ENCODE measurements at places on chromosomes 2 and 18.

DNA sequence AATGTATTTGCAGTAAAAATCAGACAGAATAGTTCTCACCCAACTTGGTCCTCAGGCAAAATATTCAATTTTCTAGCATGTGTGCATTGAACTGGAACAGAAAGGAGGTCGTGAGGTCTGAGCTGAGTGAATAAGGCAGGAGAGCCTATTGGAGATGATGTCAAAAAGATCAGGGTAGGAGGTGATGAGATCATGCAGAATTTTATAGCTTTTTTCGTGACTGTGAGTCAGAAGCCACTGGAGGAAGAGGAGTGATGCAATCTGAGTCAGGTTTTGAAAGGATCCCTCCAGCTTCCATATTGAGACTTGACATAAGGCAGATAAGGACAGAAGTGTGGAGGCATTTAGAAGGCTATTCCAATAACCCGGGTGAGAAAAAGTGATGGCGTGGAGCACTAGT lies 299.5 kb upstream of the SOX11 start:
- no peak for DNase-seq

- no peak for DNase-seq
These were observed 25.4 kb downstream of the NPAS2 start for GRCh38 chr2:100845141-100845991.

DNA sequence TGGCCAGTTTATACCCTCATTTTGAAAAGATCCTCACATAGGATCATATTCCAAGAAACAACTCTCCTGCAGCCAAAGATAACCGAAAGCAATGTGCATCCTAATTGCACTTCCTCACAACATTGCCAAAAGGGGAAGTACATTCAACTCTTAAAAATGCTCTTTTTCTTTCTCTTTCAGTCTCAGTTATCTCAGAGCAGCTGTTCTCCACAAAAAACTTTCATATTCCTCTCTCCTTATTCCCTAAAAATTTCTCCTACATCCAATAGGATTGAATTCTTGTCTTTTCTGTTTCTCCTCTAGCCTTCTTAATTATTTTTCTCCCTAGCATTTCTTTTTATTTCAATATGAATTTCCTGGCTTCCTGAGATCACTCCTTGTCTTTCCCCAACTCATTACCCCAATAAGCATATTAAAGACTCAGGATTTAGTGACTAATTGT lies 7.4 kb upstream of the VRK2 start:
- DNase-seq = no peak

- no peak for DNase-seq
These were observed 199.1 kb upstream of the SLC14A2 start for GRCh38 chr18:45416168-45416567.

GRCh38 chr2:160387558-160388262 lies 105.9 kb downstream of the RBMS1 start:
- DNase-seq = no peak

GRCh38 chr18:23243178-23243577 lies 107.9 kb downstream of the CABLES1 start:
- no peak for DNase-seq

DNA sequence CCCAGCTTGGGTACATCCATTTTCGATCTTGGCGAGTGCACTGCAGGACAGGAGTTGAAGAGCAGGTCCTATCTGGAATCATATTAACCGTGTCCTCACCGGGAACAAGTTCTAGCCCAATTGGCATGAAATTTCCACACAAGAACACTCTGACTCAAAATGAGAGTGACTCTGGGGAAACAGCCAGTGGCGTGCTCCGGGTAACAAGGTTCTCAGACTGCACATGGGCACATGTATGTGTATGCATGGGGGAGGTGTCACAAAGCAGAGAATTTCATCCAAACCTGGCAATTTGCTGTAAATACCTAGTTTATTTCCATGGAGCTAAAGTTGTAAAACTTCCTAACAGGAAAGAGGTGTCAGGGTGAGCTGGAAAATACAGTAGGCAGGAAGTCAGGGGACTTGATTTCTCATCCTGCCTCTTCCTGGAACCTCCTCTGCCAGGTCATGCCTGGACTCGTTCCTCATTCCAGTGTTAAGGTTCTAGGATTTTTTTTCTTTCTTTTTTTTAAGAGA lies 1.7 kb downstream of the TUBB6 start:
- DNase-seq = no peak

DNA sequence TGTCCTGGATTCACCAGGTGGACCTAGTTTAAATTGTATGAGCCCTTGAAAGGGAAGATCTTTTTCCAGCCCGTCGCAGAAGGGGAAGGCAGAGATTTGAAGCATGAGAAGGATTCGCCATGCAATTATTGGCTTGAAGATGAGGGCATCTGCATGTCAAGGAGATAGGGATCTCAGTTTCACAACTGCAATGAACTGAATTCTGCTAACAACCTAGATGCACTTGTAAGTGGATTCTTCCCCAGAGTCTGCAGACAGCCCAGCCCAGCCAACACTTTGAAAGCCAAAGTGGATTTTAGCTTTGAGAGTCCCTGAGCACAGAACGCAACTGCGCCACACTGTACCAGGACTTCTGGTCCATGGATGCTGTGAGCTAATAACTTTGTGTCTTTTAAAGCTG lies 286.0 kb downstream of the TSN start:
- DNase-seq = no peak

- no peak for DNase-seq
These were observed 5.6 kb downstream of the REL start for GRCh38 chr2:60886991-60887390.

DNA sequence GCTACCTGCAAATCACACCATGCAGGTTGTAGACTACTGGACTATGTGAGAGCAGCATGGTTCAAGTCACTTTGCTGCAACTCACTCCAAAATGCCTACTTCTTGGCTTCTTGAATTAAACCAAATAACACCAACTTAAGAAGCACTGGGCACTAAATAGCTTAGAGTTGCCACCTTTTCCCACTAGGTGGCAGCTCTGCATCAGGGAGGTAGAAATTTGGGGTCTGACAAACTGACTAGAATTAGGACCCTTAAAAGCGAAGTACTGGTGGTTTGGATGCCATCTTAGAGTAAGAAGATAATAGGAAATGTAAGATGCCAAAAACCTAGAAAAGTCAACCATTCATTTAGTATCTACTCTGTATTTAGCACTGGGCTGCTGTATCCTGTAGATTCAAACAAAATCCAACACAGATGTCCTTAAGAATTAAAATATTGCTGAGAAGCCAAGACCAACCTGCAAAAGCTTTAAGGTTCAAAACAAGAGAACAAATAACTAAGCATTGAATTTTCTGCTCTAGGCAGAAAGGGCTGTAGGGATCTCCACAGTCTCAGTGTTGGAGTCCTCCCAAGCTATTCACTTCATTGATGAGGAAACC lies 65.5 kb downstream of the CCBE1 start:
- no peak for DNase-seq

- DNase-seq = no peak
These were observed 256.5 kb downstream of the TPGS2 start for GRCh38 chr18:36572135-36572856.

DNA sequence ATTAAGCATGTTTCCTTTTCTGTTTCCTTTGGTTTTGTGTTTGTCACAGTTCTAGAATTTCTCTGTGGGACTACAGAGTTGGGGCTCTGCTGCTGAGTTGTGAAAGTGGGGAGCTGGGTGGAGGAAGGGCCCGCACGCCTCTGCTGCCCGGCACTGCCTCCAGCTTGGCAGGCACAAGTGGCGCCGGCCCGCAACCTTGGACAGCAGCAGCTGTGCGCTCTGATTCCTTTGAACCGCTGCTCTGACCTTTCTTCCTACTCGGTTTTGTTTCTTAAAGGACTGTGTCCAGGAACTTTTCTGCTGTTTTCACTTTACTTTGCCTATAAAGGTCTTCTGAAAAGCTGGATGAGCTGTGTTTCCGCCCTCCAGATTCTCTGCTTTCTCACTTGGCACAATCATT lies 137.6 kb upstream of the ALPP start:
- no peak for DNase-seq

DNA sequence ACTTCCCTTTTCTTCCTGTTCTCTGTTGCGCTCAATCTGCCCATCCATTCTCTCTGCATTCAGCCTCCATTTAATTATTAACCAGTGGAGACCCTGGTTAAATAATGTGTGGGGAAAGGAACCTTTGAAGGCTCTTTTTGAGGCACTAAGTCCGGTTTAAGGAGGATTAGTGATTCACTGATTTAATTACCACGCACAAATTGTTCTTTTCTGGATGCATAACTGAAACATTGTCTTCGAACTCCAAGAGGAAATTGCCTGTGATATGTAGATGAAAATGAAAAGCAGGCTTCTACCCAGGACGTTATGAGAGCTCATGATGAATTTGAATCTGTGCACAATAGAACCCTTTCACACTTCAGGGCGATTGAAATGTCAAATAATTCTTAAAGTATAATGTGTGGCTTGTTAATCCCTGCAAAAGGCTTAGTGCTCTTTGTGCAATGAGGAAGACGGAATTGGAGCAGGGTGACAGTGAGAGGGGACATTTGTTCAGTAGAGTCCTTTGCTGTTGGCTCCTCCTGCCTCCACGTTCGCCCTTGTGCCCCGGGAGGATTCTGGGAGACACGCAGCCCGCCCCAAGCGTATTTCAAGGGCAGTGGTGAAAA lies 51.1 kb upstream of the ZNF236 start:
- DNase-seq = no peak

GRCh38 chr18:67733088-67733487 lies 216.6 kb upstream of the DSEL start:
- DNase-seq = no peak

DNA sequence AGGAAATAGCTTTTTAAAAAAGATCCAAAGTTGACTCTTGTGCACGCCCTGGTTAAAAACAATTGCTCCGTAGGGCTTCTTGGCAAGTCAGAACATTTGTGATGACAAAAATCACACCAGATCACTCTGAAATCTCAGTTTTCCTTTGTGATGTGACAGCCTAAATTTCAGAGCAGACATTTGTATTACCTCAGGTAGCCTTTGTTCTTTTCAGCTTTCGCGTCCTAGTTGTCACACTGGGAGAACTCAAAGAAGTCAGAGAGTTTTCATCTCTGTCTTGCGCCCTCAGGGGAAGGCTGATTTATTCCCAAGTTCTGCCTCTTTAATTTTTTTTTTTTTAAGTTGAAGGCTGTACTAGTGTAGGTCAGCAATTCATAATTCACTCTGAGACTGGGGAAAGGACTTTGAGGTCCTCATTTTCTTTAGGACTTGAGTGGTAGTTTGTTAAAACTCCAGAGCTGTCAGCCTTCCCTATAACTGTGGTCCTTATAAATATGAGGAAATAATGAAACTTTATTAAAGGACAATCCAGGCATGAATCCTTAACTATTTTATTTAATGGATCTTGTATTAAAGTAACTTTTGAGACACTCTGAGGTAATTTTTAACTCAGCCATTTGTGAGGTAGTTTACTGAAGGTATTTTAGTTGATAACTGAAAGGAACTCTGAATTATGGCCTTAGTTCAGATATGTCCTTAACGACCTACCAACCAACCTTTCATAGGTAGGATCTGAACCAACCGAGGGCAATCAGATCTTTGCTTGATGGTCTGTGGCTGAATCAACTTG lies 525.1 kb upstream of the FAM98A start:
- no peak for DNase-seq

DNA sequence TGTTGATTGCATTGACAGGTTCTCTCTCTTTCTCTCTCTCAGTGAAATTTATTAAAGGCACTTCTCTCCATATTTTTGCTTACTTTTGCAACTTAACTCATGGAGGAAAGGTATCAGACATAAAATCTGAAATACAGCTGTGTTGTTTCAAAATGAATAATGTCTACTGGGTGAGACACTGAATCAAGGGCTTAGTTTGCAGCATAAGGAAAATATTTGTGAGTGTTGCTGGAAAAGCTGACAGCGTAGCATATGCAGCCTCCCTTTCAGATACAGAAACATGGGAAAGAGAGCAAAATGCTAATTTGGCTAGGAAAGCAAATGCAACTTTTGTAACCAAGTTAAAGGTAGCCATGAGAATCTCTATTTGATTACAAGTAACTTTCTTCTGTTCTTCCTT lies 81.5 kb upstream of the COL3A1 start:
- no peak for DNase-seq

GRCh38 chr2:168705534-168706470 lies 96.6 kb upstream of the NOSTRIN start:
- DNase-seq = no peak

GRCh38 chr2:12970861-12971260 lies 254.1 kb downstream of the TRIB2 start:
- DNase-seq = no peak

DNA sequence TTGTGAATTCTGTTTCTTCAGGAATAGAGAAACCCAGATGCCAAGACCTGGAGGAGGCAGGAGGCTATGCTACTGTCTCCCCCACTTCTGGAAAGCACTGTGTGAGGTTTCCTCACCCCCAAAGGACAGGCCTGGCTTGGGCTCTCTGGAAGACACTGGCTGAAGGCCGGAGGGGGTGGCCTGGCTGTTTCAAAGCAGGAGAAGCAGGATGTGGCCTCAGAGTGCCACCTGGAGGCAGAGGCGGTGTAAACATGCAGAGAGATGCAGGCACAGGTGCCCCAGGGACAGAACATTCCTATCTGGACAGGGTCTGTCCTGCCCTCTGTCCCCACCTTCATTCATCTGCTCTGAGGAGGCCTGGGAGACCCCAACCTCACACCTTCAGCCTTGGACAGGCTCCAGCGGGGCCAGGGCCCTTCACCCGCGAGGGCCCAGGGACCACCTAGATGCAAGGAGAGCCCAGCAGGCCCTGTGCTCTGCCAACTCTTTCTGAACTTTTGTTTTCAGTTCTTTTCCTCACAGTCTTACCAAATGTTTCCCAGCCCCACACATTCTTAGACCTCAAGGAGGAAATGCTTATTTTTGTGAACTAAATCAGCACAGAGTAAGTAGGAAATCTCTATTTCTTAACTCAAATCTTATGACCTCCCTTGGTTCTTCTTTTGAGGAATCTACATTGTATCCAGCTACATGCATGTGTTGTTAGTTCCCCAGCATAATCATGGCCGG lies 79.2 kb downstream of the LONRF2 start:
- peak; percentile 45 for DNase-seq

GRCh38 chr2:70928366-70928765 lies 7.3 kb upstream of the ATP6V1B1 start:
- no peak for DNase-seq

DNA sequence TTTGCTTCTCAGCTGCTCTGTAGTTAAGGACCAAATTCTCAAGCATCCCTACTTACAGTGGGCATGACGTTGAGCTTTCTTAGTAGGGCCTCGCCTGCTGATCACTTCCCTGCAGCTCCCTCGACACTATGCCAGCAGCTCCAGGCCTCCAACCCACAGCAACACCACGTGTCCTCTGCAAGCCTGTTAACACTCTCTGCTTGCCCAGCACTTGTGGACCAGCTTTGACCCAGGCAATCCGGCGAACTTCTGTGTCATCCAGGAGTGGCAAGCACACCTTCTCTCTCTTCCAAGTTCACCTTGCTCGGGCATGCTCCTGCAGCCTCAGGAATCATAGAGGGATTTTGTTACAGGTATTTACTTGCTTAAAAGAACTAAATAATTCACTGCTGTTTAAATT lies 138.6 kb upstream of the FHL2 start:
- no peak for DNase-seq
